ENCODE measurements at places on chromosomes 3 and 15.
A peak's percentile ranks its signal among the peaks of the same experiment; 100 is the strongest.

- DNase-seq, result no peak
Observed at GRCh38 chr15:60774829-60775463, 296.0 kb upstream of the ICE2 start.

DNA sequence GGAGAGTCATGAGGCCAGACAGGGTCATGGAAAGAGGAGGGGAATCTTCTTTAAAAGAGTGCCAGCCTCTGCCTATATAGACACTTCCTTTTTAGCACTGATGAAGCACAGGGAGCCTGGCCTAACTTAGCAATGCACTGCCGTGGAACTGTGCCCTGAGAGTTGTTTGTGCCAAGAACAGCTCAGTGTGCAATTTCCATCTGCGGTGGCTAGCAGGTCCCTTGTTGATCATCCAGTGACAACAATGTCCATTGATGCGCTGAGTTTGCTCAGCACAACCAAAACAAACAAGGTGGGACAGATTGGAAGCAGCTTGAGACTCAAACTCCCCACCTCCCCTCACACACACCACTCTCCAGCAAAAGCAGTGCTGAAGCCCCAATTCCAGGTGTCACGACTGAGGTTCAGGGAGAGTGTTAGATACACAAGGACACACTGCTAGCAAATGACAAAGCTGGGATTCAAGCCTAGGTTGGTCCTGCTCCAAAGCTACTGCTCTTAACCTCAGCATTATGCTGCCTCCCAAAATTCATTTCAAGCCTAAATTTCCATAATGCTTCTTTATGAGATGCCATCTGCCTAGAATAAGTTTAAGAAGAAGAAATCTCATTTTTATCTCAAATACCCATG is 316.6 kb upstream of the UBE2E2 start:
- DNase-seq, result peak; percentile 60

DNA sequence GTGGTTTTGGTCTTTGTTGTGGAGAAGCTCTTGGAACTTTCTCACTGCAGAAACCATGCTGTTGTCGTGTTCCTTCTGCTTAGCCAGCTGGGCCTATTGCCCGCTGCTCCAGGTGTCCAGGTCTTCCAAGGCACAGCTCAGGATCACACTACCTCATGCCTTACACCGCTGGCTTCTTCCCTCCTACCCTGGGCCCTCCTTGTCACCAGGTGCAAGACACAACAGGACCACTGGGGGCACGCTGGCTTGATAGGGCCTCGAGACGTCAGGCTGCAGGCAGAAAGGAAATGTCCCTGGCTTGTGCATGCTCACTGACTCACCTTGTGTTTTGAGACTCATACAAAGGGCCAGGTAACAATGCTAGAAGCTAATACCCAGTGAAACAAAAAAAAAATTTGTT is 32.3 kb downstream of the PAQR9 start:
- DNase-seq, result no peak

GRCh38 chr3:51386159-51386851 is 1.2 kb downstream of the MANF start:
- DNase-seq, result peak; percentile 47

- no peak for DNase-seq
Observed at GRCh38 chr3:182235504-182235903, 523.8 kb downstream of the SOX2 start.

GRCh38 chr15:57667171-57667849 is 39.2 kb upstream of the POLR2M start:
- DNase-seq, result no peak

- DNase-seq, result no peak
Observed at GRCh38 chr3:156317462-156318074, 197.2 kb downstream of the KCNAB1 start.

GRCh38 chr3:192408007-192408646 is 319.2 kb downstream of the FGF12 start:
- no peak for DNase-seq

- DNase-seq, result no peak
Observed at GRCh38 chr3:133440652-133441051, 40.8 kb downstream of the BFSP2 start.

DNA sequence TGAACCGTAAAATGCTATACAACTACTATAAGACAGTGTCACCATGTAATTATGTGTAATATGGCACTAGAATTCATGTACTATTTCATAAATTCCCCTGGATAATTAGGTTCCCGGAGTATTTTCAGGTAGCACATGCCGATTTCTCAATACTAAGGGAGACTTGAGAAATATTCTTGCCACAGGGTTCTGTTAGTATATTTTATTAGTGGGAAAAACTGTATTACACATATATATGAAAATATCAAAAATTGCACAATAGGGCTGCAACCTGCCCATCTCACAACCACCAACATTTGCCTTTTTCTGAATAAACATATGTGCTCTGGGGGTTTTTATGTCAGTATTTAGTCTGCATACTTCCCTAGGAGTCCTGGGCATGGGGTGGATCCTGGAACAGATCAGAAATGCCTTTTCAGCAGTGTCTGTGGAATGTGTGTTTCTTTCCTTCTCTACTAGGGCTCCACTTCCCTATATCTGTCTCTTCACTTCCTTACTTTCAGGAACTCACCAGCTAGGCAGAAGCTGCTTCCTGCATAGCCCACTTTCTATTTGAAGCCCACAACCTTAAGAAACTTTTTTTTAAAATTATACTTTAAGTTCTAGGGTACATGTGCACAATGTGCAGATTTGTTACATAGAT is 87.5 kb downstream of the RPL39L start:
- no peak for DNase-seq

DNA sequence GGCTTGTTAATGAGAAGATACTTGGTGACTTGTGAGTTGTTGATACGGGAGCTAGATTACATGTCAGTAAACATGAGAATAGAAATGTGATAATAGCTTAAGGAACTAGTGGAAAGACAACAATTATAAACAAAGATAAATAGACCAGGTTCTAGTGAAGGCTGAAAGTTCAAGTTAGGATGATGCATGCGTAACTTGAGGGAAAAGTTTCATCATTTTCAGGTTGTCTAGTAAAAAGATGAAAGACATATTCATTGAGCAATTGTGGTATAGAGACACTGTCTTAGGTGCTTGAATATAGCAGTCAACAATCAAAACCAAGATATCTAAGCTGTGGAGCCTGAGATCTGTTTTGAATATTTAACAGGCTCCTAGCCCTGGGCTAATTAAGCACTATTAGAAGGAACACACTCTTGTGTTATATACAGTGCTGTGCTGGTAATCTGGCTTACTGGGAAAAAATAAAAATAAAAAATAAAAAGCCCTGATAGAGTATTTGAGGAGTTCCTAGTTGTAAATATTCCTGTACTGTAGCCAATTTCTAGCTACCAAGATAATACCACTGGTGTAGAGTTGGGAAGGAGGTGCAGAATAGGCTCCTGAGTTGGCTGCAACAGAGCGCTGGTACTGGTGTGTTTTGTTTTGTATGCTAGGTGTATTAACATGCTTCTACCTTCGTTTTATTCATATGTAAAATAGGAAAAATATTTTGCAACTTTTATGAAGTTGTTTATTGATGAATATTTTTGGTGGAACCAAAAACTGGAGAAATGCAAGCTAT is 68.5 kb downstream of the NLGN1 start:
- no peak for DNase-seq

DNA sequence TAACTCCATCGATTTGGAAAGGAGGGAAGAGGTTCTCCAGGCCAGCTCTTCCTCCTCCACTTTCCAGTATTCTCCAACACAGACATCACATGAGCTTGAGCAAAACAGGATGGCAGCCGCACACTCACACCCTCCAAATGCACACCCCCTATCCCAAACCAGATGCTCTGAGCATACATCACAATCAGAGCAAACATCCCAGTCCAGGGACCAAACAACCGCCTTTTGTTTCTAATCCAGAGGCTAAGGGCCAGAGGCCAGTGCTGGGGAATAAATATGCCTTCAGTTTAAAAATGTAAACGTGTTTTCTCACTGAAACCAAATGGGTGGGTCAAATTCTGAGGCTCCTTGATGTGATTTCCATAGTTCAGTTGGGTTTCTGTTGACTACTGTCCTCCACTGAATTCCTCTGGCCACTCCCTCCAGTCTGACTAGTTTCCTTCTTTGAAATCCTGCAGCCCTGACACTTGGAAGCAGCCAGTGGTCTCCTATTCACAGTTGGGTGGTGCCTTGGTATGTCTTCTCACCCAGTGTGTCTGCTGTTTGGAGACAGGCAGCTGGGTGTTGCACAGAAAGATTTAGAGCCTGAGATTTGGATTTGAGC is 19.2 kb upstream of the MFGE8 start:
- peak; percentile 73 for DNase-seq

DNA sequence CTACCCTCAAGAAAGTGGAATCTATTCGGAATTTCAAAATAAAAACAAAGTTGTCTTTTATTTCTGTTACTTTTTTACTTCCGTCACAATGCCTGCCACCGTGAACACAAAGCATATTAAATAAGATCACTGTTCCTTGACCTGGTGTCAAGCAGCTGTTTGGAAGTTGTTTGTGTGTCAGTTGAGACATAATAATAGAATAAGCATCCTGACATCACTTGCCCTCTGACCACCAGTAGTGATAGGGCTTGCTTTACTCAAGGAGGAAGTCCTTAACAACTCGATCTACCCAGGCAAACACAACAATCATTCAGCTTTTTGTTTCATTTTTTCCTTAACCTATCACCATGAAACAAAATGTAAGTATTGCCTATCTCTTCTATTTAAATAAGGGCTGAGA is 454.4 kb upstream of the RASGRP1 start:
- DNase-seq, result no peak

- DNase-seq, result no peak
Observed at GRCh38 chr3:25843332-25843731, 53.4 kb downstream of the OXSM start.

- no peak for DNase-seq
Observed at GRCh38 chr3:58119186-58119585, 91.6 kb downstream of the DNASE1L3 start.

- no peak for DNase-seq
Observed at GRCh38 chr3:12579905-12580304, 23.0 kb downstream of the MKRN2 start.

DNA sequence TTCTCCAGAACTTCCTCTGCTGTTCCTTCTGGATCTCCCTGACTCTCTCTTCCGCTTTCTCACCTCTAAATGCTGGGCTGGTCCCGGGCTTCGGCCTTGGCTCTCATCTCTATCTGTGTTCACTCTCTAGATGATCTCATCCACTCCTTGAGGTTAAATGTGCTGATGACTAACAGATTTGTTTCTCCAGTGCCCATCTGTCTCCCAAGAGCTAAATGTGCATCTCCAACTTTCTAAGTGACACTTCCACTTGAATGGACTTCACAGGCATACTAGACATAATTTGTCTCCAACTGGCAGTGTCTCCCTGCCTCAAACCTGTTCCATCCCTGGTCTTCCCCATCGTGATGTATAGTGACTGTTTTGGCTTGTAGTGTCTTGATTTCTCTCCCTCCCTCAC is 95.3 kb downstream of the ITPR1 start:
- DNase-seq, result no peak

DNA sequence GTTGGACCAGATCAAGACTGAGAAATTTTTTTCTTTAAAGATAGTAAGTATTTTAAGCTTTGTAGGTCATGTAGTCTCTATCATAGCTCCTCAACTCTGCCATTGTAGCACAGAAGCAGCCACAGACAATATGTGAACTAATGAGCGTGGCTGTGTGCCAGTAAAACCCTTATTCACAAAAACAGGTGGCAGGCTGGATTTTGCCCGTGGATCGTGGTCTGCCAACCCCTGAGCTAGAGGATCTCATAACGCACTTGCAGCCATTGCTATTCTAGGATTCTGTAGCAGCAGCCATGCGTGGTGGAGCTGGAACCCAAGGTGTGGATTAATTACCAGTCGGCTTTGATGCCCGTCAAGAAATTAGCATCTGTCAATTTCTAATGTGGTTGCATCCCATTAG is 68.7 kb upstream of the PLXNA1 start:
- DNase-seq, result no peak

DNA sequence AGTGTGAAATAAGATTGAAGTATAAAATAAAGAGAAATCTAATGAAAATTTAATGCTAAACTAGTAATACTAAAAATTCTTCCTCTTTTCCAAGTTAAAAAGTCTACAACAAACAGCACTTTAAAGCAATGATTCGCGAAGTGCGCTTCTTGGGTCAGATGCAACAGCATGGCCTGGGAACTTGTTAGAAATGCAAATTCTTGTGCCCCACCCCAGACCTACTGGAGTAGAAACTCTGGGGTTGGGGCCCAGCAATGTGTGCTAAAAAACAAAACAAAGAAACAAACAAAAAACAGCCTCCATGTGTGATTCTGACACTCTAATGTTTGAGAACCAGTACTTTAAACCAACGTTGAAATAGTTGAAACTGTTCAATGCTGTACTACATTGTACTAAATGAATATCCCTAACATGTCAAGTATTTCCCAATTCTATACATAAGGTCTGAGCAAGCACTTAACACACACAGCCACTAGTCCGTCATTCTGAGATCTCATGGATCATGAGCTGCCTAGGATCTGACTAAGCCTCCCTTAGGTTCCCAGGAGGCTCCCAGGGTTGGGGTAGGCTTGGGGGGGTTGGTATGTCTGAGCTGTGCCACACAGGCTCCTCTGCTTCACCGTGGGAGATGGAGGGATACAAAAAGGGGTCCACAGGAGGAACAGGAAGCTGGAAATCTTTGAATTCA is 6.1 kb downstream of the RASGRP1 start:
- DNase-seq, result no peak

DNA sequence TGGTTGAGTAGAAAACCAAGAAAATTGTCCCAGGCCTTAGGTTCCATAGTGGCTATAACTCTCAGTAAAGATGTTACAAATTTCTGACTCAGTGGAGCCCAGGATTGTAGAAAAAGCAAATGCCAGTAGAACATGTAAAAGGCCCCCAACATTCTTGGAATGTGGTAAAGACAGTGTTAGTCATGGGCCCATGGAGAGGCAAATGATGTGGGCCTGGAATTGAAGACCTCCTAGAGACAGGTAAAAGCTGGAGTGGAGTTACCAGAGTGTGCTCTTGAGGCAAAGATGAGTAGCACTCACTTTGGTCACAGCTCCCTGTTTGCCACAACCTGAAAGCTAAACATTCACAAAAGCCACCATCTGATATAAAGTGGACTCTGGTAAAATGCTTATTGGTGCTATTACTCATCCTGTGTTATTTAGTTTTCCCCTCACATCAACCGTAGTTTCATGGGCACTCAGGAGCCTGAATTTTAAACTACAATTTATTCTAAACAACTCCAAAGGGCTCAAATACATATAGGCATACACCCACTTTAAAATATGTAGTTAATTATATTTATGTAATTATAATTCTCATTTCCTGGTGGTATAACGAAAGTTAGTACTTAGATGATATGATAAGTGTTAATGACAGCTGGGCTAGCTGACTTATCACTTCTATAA is 359.6 kb upstream of the NECTIN3 start:
- no peak for DNase-seq

DNA sequence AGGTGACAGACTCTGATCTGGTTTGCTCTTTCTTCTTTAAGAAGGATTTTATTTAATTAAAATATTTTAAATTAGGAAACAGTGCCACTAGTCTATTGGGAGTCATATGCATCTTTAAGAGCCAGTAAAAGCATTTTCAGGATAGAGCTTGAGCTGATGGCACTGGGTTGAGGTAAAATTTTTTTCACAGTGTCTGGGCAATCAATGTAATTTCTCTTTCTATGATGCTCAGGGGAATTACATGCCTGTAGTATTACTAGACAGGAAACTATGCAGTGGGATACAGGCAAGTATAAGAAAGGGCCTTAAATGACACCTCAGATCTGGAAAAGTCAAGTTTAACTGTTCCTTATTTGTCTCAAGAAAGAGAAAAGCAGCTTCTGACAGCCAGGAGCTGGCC is 76.4 kb downstream of the GAP43 start:
- DNase-seq, result no peak
